ENCODE measurements at places on chromosomes 1 and 21.

DNA sequence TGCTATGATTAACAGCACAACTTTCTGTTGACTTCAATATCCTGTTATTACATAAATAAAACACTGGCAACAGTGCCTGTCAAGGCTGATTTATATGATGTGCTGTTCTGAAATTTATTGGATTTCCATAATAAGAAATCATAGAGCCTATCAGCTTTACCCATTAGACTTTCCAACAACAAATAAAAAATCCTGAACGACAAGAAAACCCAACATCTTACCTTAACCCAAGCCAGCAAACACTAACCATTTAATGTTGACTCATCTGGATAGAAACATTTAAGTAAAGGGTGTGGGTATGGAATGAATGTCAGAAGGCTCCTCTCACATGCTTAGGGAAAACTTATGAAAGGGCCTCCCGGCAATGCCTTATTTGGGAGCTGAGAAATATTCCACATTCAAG lies 165.1 kb downstream of the SLC45A1 start:
- no peak for DNase-seq

- DNase-seq: no peak
These were observed 232.5 kb upstream of the JUN start for GRCh38 chr1:59016390-59016789.

GRCh38 chr1:18288722-18289121 lies 181.1 kb downstream of the IGSF21 start:
- no peak for DNase-seq

DNA sequence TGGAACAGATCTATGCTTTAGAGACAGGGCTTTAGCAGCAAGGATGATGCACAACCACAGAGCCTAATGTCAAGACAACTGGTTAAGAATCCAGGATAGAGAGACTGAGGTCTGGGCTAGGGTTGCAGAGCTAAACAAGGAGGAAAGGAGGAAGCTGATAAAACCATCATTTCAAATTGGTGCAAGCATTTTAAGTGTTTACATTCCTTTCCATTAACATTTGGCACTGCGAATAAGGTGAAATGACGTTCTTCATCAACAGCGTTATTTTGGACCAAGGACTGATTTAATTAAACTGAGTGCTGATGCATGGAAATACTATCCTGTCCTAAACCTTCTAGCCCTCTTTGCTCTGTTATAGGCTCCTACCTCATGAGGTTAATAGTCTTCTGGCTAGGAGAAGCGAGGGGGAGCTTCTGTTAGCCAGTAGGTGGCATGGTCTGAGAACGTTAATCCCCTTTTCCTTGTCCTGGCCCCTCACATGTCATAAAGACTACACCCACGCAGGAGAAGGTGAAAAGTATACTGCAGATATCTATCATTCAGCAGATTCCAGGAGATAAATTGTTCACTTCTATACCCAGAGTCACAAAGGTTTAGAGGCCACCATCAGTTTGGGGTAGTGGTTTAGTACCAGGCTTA lies 7.6 kb upstream of the C1orf21 start:
- no peak for DNase-seq

DNA sequence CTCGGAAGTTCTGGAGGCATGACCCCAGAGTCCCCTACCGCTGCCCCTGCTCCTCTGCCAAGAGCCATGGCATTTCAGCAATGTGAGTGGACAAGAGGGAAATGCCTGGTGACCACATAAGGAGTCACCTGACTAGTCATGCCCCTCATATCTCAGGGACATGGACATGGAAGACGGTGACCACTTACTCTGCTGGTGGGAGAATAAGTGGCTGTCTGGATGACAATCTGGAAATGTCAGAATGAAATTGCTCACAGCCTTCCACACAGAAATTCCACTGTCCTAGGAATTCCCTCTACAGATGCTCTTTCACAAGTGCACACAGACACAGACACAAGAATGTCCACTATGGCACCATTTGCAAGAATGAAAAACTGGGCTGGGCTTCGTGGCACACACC lies 24.3 kb upstream of the PLEKHG5 start:
- DNase-seq: no peak

DNA sequence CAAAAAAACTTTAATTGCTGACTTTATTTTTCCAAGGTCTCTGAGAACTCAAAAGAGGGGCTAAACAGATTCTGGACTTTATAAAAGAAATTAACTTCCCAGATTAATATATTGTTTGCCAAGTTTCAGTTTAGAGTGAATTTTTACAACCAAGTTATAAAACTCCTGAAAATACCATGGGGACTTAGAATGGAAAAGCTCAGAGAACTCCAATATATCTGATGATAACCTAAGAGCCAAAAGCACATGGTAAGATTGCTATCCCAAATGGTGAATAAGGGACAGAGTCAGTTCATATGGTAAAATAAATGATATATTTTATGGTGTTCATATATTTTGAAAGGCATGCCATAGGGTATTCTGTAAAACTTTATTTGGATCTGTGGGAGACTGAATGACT lies 470.9 kb downstream of the TTLL7 start:
- DNase-seq: no peak

- no peak for DNase-seq
These were observed 67.3 kb downstream of the ELAVL4 start for GRCh38 chr1:50175719-50176639.

GRCh38 chr1:3940754-3941345 lies 40.8 kb upstream of the C1orf174 start:
- DNase-seq: no peak

DNA sequence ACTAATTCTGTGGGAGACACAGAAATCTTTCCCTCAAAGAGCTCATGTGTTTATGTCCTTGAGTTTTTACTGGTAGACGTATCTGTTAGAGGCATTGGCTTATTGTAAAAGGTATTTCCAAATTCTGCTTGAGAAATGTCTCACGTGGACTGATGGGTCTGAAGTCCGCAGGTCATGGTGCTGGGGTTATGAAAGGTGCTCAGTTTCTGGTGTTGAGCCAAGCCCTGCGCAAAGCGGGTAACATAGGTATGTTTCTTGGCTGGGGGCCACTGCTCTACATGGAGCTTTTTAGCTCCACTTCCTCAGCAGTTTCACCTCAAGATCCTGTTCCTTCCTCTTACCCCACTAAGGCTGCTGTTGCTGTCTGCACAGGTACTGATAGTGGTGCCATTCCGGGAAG lies 10.8 kb downstream of the UTP25 start:
- no peak for DNase-seq

DNA sequence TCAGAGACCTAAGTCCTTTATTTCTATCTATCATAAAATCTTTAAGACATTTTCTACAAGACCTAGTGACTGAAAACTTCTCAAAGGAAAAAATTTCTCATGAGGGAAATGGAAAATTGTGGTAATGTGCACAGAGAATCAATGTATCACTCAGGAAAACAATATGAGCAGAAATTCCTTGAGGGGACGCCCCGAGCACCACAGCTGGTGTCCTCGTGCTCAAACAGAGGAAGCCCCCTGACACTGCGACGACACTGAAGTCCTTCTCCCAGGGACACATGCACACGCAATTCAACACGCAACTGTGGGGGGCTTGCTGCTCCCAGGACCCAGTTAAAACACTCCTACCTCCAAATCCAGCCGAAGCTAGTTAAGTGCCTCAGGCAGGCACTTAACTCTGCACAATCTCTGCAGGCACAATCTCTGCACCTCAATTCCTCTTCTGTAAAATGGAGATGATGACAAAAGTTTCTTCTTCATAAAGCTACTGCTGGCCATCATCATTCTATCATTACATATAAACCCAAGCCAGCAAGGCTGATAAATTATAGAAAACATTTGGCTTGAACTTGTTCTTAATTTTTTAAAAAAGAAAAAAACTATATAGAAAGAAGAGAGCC lies 16.0 kb downstream of the ZBTB17 start:
- DNase-seq: no peak

GRCh38 chr1:154350383-154350782 lies 25.1 kb downstream of the ATP8B2 start:
- DNase-seq: no peak

GRCh38 chr1:81369833-81370232 lies 430.9 kb upstream of the ADGRL2 start:
- DNase-seq: no peak

DNA sequence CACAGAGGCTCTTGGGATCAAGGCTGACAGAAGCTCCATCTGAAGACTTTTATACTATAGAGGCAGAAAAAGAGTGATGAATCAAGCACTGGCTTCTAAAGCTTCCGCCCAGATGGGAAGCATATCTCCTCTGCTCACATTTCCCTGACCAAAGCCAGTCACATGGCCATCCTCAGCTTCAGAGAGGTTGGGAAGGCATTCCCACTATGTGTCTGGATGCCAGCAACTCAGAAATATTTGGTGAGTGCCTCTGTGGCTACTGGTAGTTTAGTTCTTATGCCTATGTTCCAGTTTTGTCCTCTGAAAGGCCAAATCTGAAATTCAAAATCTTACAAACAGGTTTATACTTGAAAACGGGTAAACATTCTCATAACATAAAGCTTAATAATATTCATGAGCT lies 9.9 kb upstream of the DISC1 start:
- no peak for DNase-seq

DNA sequence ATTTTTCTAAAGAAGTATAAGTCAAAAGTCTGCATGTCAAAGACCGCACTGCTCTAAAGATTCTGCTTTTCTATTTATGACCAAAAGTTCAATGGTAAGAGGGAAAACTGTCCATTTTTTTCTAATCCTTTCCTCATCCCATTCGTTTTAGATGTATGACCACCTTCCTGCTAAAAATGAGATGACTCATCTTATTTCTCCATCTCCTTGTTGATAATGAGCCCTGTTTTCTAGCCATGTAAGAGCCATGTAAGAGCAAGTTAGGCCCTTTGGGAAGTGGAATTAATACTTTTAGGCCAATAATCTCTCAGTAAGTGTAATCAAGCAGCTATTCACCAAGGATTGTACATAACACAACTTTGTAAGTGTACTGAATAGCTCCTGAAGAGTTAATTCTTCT lies 475.6 kb upstream of the B3GALT2 start:
- DNase-seq: no peak

DNA sequence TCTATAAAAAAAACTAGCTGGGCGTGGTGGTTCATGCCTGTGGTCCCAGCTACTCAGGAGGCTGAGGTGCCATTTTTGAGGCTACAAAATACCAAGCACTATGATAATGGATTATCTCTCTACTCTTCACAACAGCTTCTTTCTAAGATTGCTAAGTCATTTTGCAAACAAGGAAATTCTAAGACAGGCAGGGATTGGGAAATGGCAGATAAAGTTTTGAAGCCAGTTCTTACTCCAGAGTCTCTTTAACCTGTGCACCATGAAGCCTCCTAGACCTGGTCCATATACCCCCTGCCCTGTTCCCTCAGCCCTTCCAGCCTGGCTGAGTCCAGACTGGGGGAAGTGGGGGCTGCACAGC lies 39.5 kb upstream of the DMBX1 start:
- DNase-seq: no peak

- DNase-seq: no peak
These were observed 31.3 kb upstream of the LRIG2 start for GRCh38 chr1:113041569-113042284.

DNA sequence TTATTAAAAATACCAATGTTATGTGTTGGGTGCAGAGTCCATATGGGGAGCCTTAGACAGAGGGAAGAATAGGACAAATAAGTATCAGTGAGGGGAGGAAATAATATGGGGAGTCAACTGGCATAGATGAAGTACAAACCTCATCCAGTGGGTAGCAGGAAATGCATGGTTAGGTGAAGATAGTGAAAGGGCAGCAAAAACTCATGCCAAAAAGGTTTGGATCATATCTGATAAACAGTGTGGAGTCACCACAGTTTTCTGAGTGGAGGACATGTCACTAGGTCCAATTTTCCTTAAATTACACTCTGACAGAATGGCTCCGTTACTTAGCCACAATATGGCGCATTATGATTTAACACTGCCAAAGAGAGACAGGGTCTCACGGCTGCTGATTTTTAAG lies 10.3 kb downstream of the DUSP23 start:
- DNase-seq: no peak

- no peak for DNase-seq
These were observed 653.9 kb upstream of the USP24 start for GRCh38 chr1:55869065-55869464.

DNA sequence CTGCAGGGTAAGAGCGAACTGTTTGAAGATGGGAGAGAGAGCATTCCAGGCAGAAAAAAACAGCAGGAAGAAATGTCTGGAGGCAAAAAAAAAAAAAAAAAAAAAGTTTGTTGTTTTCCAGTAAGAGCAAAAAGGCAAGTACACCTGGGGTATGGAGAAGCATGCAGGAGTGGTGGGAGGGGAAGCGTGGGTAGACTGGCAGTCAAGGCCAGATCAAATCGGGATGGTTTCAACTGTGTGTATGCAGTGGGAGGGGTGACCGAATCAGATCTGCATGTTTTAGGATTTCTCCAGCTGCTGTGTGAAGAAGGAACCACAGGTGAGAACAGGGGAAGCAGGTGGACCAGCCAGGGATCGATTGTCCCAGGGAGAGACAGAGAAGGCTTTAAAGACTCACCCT lies 34.7 kb downstream of the CSMD2 start:
- DNase-seq: no peak

DNA sequence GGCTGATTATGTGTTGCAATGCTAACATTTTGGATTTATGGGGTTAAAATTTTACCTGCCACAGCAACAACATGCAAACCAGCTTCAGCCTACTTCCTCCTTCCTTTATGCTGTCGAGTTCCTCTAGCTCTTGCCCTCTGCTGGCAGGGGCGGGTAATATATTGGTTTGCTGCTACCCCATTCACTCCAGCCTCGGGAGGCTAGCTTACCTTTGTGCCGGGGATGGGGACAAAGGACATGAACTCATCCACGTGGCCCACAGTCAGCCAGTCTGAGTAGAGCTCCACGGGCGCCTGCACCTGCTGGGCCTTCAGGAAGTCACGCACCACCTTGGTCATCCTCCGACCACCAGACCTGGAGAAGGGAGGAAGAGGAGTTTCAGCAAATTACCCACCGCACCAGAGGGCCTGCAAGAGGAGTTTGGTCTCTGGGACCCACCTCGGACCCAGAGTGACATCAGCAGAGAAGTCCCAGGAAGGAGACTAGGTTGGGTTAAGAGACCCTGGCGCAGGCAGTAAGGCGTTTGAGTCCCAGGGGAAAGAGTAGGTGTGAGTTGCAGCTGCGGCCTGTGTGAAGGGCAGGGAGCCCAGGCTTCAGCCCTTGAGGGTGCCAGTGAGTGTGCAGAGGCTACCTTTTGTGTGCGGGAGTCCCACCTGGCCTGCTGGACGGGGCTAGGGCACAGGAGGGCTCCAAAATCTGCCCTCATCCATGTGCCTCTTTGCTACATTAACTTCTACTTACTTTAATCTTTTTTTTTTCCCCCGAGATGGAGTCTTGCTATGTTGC lies 21.8 kb upstream of the SDHB start:
- DNase-seq: no peak

- DNase-seq: no peak
These were observed 30.2 kb downstream of the NEK7 start for GRCh38 chr1:198186916-198187580.

GRCh38 chr1:3650248-3651025 lies 534 bp upstream of the WRAP73 start:
- DNase-seq: no peak

DNA sequence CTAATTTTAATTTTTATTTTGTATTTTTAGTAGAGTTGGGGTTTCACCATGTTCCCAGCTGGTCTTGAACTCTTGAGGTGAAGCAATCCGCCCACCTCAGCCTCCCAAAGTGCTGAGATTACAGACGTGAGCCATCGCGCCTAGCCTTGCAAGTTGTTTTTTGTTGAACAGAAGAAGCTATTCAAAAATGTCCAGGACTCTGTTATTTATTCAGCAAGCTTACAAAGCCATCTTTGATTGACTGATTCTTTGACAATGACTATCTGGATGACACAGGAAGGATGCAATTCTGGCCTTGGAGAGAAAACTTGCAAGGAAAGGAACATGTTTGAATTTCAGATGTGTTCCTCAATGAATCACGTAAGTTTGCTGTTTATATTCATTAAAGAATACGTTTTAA lies 63.5 kb downstream of the MAP3K7CL start:
- DNase-seq: no peak

Measured in T-helper 2 cell treated with Interferon-gamma antibody and Interleukin-4, amounts not matched to agents 5 μg/mL and 100 μg/mL, for 36 hours (primary cell).